GM12878 (cell line): ENCODE measurements at places on chromosomes 4 and X. TPM values are rescaled to one million over a fixed set of nuclear protein-coding genes. Genes with fewer than 3 reads are reported as not detected.

SLC26A1 gene
- polyA plus RNA-seq: 0.23 and 0.96 TPM in 2 replicates

DNA sequence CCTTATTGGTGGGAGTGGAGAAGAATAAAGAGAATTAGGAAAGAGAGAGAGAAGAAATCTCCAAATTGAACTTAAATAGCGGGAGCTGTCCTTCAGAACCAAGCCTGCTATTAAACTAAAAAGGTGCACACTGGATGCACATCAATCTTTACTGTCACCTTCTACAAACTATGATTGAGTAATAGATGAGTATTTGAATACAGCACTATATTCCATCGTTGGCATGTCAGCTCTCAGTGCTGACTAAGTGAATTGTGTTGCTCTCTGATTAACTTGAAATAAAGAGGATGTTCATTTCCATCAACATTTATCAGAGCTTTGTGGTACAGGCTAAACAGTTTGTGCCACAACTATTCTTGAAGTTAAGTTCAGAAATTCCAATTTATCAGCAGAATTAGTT is 143.7 kb upstream of the PABPC4L start:
- no peak for DNase-seq

DNA sequence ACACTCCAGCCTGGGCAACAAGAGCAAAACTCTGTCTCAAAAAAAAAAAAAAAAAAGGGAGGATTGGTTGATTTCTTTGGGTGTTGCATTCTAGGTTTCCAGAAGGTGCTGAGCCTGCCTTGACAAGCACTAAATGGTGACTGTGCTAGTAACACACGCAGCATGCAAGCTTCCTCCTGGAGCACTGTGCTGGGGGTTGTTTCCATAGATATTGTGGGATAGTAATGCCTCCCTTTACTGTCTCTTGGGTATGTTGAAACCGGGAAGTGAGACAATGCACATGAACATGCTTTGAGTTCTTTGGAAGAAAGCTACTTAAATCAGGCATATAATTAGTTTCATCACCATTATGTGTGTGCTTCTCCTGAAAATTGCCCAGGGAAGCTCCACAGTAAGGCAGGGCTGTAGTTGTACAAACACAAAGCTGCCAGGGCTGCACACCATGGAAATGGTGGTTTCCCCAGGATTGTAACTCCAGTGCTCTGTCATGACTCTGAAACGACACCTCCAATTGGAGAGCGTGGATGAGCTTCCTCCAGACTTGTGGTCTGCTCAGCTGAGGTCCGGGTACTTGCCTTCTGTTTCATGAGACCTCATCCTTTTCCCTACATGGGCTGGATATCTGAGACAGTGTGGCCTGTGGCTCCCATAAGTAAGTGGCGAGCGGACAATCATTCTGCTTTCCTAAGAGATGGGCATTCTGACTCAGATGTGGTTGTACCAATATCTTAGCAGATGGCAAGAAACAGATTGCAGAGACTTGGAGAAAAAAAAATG is 31.5 kb upstream of the STOX2 start:
- no peak for DNase-seq

- no peak for DNase-seq
Measured at GRCh38 chrX:56574861-56575260, 11.4 kb downstream of the UBQLN2 start.

DNA sequence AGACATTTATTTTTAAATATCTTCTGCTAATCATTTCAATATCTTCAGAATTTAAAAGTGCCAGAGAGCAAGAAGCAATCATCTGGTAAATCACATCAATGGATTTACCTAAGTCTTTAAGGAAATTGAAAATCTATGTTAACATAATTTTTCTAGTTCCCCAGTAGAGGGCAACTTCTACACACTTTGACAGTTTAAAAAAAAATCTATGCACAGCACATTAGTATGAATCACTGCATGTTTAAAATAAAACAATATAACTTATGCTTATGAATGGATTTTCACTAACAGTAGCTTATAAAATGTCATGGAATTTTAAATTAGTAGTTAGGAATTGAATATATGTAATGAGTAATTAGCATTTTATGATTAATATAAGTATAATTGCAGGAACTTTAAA is 126.5 kb downstream of the REELD1 start:
- DNase-seq: no peak

PCDH11X gene
- 0.03 TPM in 2 replicates for polyA plus RNA-seq

DNA sequence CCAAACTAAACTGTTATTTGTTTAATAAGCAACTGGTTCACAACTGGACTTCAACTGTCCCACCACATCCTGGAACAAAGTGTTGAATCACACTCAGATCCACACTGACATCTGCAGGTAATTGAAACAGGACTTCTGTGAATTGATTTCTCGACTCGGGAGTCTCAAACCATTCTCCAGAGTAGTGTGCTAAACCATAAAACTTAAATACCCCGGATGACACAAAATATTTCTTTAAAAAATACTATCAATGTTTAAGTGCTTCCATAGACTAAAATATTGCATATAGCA is 95.4 kb upstream of the PLAC1 start:
- no peak for DNase-seq

NUDT10 gene
- polyA plus RNA-seq: not detected in 2 replicates

ADGRG2 gene
- polyA plus RNA-seq: 0.02 and 0.18 TPM in 2 replicates
